Kidney glomerular epithelial cell (primary cell): ENCODE measurements at places on chromosomes 3 and 15.

DNA sequence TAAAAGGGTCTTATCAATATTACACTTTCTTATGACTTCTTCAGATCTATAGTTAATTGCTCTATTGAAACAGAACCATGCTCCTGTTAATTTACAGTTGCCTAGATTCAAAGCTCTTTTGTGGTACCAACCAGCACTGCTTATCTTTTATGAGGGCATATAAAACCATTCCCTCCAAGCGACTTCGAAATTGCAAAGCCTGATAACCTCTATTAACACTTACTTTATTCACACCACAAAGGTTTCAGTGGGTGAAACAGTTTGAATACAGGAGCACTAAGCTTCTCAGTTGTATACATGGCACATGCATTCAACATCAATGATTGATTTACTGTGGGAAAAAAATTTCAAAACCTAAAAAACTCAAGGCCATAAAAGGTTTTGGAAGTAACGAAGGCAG is 74.9 kb upstream of the PPIB start:
- DNase-seq, result no peak

- peak; percentile 38 for DNase-seq
These were observed 405.0 kb upstream of the TPM1 start for GRCh38 chr15:62637574-62637897.

DNA sequence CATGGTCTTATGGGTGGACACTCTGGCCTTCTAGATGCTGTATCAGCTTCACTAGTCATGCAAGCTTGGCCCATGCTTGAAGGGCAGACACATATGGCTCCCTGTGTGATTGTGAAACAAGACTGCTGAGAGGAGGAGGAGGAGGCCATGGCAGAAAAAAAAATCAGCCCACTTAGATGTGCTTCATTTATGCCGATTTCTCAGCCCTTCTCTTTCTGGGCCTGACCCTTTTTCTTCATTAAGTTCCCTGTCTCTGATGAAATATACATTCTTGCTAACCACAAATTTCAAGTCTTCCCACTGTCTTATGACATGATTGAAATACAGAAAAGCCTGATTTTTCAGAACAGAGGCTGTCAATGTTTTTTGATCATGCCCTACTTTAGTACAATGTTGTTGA is 213.0 kb upstream of the FEZF2 start:
- DNase-seq, result no peak

- DNase-seq, result peak; percentile 73
These were observed 34.5 kb downstream of the ESYT3 start for GRCh38 chr3:138468886-138469285.

DNA sequence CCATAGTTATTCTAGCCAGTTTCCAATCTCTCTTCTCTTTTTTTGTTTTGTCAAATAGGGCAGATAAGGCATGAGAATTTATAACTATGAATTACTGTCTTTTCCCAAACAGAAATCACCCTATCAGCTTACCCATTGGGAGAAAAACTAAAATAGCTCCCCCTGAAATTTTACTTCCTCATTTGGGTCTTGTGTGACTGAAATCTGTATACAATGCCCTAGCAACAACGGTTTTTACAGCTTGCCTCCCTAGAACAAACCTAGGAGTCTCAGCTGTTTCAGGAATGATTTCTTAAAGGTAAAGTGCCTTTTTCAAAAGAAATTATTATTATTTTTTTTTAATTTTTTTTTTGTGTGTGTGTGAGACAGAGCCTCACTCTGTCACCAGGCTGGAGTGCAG is 56.8 kb downstream of the CD86 start:
- DNase-seq, result no peak

- no peak for DNase-seq
These were observed 5.2 kb downstream of the SETD5 start for GRCh38 chr3:9402410-9403228.

GRCh38 chr3:50237133-50237651 is 1.2 kb downstream of the GNAI2 start:
- DNase-seq, result no peak

DNA sequence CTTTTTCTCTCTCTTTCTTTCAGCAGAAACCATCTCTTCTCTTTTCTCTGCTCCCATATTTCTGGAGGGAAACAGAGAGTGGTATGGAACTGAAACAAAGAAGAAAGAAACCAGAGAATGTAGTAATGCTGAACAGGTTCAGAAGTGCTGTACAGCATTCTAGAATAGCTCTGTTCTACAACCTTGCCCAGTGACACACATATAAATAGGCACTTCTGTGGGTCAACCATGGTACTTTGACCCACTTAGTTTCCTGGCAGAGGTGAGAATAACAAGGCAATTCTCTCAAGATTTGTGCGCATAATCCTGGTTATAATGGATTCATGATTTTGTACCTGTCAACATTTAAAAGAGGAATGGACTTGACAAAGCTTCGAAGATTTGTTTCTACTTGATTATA is 12.3 kb downstream of the CFAP91 start:
- no peak for DNase-seq

GRCh38 chr15:98177966-98178592 is 217.6 kb downstream of the ARRDC4 start:
- DNase-seq, result peak; percentile 70

DNA sequence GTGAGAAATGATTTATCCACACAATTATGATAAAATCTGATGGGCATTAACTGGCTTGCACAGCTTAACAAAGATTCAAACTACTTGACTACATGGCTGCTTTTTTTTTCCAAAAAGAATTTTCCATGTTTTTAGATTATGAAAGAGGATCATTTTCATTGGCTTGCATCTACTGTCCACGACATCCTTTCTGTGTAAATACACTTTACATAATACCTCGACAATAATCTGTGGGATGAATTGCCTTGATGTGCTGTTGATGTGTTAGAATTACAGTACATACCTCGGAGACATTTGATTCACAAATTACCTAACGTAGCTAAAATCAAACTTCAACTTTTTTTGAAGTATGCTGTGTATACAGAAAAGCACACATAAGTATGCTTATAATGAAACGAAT is 104.4 kb downstream of the PPP2R3A start:
- no peak for DNase-seq

- DNase-seq, result peak; percentile 37
These were observed 534.6 kb upstream of the ATP11B start for GRCh38 chr3:182258538-182259177.

- no peak for DNase-seq
These were observed 65.2 kb downstream of the PGPEP1L start for GRCh38 chr15:98942431-98942830.

- no peak for DNase-seq
These were observed 34.0 kb downstream of the DHX30 start for GRCh38 chr3:47836986-47837385.
